Kidney (tissue), 22 donors: ENCODE measurements at places on chromosomes 7 and 10.

DNA sequence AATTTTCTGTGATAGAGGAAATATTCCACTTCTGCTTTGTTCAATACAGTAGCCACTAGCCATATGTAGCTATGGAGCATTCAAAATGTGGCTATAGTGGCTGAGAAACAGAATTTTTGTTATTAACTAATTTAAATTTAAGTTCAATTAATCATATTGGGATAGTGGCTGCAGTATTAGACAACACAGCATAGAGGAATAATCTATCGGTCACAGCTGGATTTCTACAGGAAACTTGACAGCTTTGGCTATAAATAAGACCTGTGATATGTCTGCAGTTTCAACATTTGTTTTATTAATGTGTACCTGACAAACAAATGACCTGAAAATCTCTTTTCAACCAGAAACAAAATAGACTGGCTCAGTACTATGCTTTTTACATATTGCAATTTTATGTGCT lies 953.2 kb downstream of the CNTNAP2 start:
- DNase-seq, result no peak

DNA sequence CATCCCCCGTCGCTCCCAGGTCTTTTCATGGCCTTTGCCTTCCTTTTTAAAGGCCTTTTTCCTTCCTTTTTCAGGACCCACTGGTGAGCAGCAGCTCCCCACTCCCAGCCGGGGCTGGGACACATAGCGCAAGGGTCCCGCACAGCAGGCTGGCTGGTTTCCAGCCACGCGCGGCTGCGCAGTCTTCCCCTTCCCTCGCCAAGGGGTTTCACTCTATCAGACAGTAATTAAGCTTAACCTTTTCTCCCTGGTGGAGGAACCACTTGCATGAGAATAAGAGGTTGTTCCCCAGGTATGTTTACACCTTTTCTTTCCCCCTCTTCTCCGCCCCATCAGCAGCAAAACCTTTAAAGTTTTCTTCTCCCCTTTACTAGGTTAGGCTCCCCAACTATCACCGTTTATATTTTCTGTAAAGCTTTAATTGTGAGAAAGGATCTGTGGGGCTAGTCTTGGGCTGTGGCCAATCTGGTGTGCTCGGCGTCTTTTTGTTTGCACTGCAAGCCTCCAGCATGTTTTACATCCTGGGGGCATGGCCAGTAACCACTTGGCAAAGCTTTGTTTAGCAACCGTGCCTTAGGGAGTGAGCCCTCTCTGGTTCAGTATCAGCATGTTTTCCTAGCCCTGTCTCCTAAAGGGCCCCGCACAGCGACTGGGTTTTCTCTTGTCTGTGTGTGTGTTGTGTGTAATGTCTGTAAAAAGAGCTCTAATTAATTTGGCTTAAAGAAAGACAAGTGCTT lies 219.6 kb downstream of the PHF14 start:
- no peak for DNase-seq

DNA sequence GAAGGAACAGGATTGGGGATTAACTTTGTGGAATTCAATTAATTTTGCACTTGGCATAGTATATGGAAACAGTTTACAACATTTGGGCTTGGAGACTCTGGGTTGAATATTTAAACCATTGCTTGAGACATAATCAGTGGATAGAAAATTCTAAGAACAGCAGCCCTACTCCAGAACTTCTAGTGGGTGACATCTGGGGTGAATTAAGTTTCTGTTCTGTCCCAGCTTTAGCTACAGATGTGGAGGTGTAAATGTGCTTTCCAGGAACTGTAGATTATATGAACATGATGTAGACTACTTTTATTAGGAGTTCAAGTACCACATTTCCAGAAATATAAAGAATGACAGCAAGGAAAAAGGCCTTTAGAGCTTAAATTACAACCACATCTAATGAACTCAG lies 51.9 kb upstream of the SKAP2 start:
- no peak for DNase-seq

DNA sequence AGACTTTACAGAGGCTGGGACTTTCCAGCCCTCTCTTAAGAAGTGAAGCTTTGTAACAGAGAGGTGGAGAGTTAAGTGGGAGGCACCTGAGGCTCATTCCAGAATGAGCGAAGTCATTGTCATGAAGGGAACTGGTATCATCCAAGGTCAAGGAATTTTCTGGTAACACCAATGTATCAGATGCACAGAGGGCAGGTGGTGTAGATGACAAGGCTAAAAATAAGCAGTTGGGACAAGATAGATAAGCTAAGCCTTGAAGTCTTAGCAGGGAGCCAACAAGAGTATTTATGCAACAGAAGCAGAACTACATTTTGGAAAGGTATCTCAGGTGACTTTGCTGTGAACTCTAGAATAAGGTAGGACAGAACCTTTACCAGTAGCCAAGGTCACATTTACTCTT lies 257.0 kb upstream of the AUTS2 start:
- no peak for DNase-seq

DNA sequence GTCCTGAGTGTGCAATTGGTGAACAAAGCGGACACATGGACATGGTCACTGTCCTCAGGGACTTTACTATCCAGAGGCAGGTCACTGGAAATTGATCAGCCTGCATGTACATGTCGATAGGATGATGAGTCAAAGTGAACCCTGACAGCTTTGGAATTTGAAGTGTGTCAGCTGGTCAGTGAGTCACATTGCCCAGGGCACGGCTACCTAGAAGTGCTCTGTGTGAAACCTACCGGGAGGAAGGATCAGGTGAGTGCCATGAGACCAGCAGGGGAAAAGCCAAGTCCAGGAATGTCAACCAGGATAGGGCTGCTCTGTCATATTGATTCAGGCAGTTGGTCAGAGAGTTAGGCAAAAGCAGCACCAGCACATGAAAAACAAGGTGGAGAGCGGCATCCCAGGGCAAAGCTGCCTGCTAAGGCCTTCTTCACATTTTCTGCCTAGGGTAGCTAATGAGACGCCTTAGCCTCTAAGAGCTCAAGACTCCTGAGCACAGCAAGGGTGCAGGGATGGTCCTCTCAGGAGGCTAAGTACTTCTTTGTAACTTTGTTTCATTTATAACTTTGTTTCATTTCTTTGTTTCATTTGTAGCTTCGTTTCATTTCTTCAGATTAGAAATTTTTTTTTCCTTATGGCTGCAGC lies 19.4 kb upstream of the PDCD4 start:
- DNase-seq, result no peak

DNA sequence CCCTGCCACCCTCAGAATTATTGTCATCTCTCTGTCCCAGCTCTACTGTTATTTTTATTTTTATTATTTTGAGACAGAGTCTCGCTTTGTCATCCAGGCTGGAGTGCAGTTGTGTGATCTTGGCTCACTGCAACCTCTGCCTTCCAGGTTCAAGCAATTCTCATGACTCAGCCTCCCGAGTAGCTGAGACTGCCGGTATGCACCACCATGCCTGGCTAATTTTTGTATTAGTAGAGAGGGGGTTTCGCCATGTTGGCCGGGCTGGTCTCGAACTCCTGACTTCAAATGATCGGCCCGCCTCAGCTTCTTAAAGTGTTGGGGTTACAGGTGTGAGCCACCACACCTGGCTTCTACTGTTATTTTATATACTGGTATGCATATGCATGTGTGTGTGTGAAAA lies 11.0 kb downstream of the CALHM2 start:
- DNase-seq, result no peak

DNA sequence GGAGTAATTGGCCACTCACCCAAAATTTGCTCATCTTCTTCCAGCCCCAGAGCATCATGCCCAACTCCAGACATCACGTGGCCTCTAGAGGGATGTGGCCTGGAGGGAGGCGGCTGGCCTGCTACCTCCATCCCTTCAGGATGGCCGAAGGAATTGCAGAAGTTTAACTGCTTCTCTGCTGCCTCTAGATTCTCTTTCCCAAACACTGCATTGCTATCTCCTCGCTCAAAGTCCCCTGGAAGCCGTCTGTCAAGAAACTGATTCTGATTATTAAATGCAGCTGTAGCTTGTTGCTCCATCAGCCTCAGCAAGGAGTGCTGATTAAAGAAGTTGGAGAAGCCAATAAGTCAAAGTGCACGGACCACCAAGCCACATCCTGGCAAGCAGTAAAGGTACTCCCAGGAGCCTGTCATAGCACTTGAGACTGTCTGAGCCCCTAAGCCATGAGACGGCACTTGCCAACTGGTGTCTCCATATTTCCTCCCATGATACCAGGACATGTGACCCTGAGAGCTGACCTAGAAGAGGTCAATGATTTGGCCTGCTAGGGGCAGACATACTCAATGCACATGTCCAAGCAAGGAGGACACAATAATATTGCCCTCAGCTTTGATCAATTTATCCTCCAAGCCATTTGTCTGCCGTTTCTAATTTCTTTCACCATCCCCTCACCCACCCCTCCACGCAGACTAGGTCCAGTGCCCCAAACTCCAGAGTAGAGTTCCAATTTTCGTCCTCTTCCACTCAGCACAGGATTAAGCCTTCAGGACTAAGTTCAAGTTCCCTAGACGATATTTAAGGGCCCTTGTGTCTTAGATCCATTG lies 84.2 kb downstream of the TBXAS1 start:
- DNase-seq, result no peak
